Type B pancreatic cell (in vitro differentiated cells): ENCODE measurements at places on chromosomes 16 and 17. TPM values are rescaled to one million over a fixed set of nuclear protein-coding genes. Genes with fewer than 3 reads are reported as not detected.

Gene TEX19
- 0.14 TPM in 1 of 2 replicates, not detected in the other for total RNA-seq

Gene CUEDC1
- 29.8 and 31.3 TPM in 2 replicates for total RNA-seq

Gene CRYBA1
- 1.4 TPM in 1 of 2 replicates, not detected in the other for total RNA-seq

- peak; percentile 81 for DNase-seq
- H3K27ac ChIP-seq = no peak overlapping the region
These were observed 45.9 kb downstream of the SOCS3 start for GRCh38 chr17:78313735-78314648.

DNA sequence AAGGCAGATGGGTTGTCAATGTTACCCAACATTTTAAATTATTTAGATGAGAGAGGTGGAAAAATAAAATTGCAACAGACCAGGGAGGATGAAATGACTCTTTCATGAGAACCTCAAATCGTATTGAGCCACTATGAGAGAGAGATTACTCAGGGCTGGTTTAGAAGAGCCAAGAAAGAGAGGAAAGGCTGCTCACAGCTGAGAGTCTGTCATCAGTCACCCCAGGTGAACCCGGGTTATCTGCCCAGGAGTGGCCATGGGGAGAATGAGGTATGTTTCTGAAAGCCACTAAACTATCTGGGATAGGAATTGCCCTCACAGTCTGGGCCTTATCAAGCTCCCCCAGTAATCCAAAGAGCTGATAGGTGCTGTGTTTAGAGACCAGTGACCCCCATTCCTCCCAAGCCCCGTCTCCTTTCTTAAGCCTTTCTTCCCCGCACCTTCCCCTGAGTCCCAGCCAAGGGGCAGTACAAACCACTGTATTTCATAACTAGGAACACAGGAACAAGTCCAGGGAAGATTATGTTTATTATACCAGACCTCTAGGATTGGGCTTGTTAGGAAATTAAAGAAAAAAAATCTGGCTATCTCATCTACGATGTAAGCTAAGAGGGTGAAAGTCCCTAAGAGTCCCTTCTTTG, 158.9 kb upstream of the NOL11 start:
- H3K4me1 ChIP-seq = peaks cover 7% of the 10 kb centered on the region
- DNase-seq = no peak
- no peaks in the 10 kb centered on the region for H3K27me3 ChIP-seq
- peaks cover 6% of the 10 kb centered on the region for H3K36me3 ChIP-seq

DNA sequence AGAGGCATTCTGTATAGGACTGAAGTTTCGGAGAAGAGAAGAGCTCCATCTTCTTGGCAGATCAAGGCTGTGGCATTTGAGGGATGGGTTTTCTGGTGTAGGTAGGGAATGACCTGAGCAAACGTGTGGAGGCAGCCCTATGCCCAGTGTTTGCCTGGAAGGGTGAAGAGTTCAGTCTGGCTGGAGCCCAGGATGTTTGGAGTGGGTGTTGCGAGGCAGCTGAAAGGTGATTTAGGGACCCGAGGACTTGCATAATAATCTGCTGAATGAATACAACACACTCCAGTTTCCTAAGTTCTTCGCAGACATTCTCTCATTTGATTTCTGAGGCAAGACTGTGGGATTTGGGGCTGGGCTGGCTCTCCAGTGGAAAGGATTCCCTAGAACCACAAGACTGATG, 186.2 kb downstream of the CYLD start:
- no peaks in the 10 kb centered on the region for H3K36me3 ChIP-seq
- H3K4me1 ChIP-seq = no peaks in the 10 kb centered on the region
- H3K27me3 ChIP-seq = peaks cover 29% of the 10 kb centered on the region
- no peak for DNase-seq
- no peak overlapping the region for H3K4me3 ChIP-seq
